PC-9 (cell line): ENCODE measurements at places on chromosomes 16 and 17. TPM values are rescaled to one million over a fixed set of nuclear protein-coding genes. Genes with fewer than 3 reads are reported as not detected.
A peak's percentile ranks its signal among the peaks of the same experiment; 100 is the strongest.

DNA sequence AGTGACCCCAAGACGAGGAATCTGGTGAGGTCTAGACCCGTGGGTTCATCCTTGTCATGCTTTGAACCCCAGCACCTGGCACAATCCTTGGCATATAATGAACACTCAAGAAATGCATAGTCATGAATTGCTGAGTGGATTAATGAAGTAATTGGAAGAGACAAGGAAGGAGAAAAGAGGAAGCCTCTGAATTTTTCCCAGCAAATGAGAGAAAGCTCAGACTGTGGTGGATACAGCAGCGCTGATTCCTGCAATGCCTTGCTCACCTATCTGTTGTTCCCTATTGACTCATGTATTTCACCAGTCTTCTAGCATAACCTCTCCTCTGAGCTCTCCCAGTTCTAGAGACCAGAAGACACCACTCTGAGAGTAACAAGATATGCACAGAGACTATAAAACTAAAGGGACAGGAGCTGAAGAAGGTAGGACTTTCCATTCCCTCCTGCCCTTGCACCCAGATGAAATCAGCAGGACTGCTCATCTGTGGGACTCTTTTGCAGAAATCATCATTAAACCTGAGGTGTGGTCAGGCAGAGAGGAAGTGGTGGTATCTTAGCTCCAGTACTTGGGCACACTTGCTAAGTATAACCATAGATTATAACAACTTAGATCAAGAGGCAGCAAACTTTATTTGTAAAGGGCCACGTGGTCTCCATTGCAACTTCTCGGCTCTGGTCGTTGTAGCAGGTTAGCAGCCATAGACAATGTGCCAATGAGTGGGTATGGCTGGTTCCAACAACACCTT is 102.8 kb downstream of the MAF start:
- no peaks in the 10 kb centered on the region for H3K4me1 ChIP-seq
- no peak for DNase-seq
- H3K36me3 ChIP-seq, result no peaks in the 10 kb centered on the region

DNA sequence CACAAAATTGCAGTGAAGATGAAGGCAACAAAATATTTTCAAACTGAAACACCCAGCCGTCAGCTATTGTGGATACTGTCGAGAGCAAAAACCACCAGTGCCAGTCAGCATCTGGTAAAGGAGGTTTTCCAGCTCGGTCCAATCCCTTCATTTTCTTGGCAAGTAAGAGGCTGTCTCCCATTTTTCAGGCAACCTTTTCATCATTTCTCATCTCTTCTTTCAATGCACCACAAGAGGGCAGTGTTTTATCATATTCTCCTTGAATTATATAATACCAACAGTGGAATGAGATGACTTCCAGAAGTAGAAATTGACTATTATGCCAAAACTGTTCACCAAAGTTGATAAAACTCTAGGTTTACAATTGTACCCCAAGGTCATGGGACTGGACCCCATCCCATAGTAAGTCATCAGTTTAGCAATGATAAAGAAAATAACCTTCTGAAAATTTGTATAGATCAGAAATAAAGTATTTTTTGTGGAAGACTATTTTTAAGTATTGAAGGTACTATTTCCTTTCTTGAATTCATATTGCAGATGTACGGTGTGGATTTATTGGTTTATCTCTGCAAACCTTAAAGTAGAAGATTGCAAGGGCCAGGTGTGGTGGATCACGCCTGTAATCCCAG is 16.8 kb downstream of the NQO1 start:
- H3K4me3 ChIP-seq, result no peak overlapping the region
- H3K27me3 ChIP-seq, result no peaks in the 10 kb centered on the region
- peaks cover 42% of the 10 kb centered on the region for H3K36me3 ChIP-seq
- DNase-seq, result peak; percentile 51
- H3K27ac ChIP-seq, result no peak overlapping the region

DNA sequence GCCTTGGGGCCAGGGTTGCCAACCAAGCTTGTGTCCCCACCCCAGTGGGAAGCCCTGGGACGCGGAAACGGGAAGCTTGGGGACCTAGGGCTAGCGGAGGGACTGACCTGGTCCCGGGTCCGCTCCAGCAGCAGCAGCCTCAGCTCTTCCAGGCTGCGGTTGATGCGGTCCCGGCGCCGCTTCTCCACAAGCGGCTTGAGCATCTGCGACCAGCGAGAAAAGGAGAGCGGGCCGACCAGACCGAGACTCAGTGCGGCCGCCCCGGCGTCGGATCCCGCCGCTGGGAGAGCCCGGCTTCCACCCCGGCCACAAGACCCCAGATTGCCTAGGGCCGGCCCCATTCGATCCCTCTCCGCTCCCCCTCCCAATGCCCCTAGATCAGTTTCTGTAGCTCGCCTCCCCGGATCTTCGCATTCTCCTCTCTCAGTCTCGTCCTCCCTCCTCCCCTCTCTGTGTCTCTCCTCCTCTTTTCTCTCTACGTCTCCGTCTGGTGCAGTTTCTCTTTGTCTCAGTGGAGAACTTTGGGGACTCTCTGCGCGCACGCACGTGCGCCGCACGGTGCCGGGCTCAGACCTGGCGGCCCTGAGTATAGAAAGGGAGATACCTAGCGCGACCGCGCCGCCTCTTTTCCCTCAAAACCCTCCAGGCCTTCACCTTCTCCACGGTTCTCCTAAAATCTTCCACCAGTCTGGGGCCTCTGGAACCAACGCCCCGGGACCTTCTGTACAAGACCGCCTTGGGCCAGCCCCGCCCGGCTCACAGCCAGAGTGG is 797 bp downstream of the HES7 start:
- H3K4me1 ChIP-seq, result peaks cover 16% of the 10 kb centered on the region; the same call in 1 of the 2 replicates
- H3K27me3 ChIP-seq, result no peaks in the 10 kb centered on the region
- DNase-seq, result no peak
- no peaks in the 10 kb centered on the region for H3K36me3 ChIP-seq
- H3K27ac ChIP-seq, result no peak overlapping the region
- peak overlapping the region; percentile 81 for H3K4me3 ChIP-seq

DNA sequence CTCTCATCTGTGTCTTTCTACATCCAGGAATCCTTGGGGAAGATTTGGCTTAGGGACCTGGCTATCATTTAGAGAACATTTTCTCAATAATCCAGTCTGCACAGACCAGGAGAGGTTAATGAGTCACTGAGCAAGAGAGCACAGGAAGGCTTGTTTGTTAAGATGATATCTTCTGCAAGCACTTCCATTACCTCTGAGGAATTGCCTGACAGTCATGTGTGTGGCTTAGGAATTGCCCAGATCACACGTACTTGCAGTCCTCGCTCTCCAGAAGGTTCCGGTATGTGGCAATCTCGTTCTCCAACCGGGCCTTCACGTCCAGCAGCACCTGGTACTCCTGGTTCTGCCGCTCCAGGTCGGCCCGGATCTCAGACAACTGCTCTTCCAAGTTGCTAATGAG is 3.3 kb downstream of the KRT37 start:
- H3K27ac ChIP-seq, result no peak overlapping the region
- no peaks in the 10 kb centered on the region for H3K27me3 ChIP-seq
- peaks cover 57% of the 10 kb centered on the region for H3K4me1 ChIP-seq
- H3K36me3 ChIP-seq, result no peaks in the 10 kb centered on the region
- no peak for DNase-seq
- H3K4me3 ChIP-seq, result no peak overlapping the region

GRCh38 chr17:68197091-68197996 is 50.5 kb upstream of the AMZ2 start:
- DNase-seq, result no peak
- no peak overlapping the region for H3K27ac ChIP-seq
- peak overlapping the region; percentile 52 for H3K4me3 ChIP-seq
- H3K27me3 ChIP-seq, result peaks cover 18% of the 10 kb centered on the region
- peaks cover 14% of the 10 kb centered on the region; the same call in 1 of the 2 replicates for H3K4me1 ChIP-seq

GRCh38 chr17:36544044-36544306 is 744 bp upstream of the GGNBP2 start:
- peak; percentile 35 for DNase-seq
- H3K27ac ChIP-seq, result peak overlapping the region; percentile 81
- peak overlapping the region; percentile 91 for H3K4me3 ChIP-seq
- peaks cover 27% of the 10 kb centered on the region for H3K4me1 ChIP-seq
- H3K36me3 ChIP-seq, result peaks cover 20% of the 10 kb centered on the region

GRCh38 chr17:7380321-7380720 is 568 bp upstream of the TNK1 start:
- H3K4me1 ChIP-seq, result no peaks in the 10 kb centered on the region
- H3K27me3 ChIP-seq, result no peaks in the 10 kb centered on the region
- DNase-seq, result peak; percentile 44
- peak overlapping the region; percentile 78 for H3K4me3 ChIP-seq
- H3K36me3 ChIP-seq, result no peaks in the 10 kb centered on the region

- no peak overlapping the region for H3K4me3 ChIP-seq
- no peak overlapping the region for H3K27ac ChIP-seq
- H3K36me3 ChIP-seq, result peaks cover 13% of the 10 kb centered on the region
- no peaks in the 10 kb centered on the region for H3K4me1 ChIP-seq
- no peak for DNase-seq
These were observed 89.0 kb upstream of the SMURF2 start for GRCh38 chr17:64750891-64751677.

DNA sequence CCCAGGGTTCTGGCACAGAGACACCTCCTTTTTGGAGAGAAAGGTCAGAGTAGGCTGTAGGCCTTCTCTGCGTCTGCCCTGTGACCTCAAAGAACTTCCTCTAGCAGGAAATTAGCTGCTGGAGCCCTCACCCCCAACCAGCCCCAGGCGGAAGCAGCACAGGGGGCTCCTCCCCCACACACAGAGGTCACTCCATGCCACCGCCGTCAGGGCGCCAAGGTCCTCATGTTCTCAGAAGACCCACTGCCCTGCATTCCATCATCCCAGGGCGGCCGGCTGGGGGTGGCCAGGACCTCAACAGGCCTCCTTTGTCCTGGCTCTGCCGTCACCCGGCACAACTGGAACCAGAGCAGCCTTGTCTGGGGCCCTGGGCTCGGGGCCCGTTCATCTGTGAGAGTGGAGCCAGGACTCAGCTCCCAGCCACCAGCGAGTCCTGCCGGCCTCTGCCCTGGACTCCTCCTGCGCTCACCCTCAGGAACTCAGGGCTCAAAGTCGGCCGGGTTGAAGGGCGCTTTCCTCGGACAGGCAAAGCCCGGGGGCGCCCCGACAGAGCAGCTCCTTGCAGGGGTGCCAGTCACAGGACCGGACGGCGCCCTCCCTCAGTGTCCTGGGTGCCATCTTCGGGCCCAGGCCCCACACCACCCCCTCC is 1.2 kb downstream of the TMC6 start:
- H3K4me1 ChIP-seq, result peaks cover 14% of the 10 kb centered on the region
- peak overlapping the region; percentile 81 for H3K4me3 ChIP-seq
- H3K36me3 ChIP-seq, result no peaks in the 10 kb centered on the region
- DNase-seq, result peak; percentile 39

DNA sequence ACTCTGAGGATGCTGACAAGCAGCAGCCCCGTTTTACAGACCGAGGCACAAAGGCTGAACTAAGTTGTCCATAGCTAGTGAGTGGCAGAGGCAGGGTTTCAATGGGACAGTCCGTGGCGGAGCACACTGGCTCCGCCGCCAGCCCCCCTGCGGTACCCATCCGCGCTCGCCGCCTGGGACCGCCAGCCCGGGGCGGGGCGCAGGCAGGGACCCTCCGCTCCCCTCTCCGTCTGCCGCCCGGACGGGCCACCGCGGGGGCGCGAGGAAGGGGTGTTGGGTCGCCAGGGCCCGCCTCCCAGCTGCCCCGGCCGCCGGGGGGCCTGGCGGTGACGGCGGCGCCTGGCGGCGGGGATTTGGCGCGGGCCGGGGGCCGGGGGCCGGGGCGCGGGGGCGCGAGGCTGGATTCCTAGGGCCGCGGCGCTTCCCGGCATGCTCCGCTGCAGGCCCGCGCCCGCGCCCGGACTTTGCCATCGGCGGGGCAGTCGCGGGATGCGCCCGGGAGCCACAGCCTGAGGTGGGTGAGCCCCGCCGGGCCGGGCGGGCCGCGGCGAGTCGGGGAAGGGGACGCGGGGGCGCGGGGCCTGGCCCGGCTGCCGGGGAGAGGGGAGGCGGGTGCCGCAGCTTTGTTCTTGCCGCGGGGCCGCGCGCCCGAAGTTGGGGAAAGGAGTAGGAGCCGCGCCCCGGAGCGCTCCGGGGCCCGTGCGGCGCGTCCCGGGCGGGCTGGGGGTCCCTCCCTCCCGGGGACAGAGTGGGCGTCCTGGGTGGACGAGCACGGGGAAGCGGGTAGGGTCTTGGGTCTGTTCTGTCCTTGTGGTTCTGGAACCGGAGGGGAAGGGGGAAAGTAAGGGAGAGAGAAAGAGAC is at the start of gene TMEM98:
TMEM98 (plus strand) TSS at position 430 of the 862 bp plus-strand sequence. CDS start 3,376 bp downstream, outside the sequence.
- DNase-seq, result no peak
- H3K4me1 ChIP-seq, result no peaks in the 10 kb centered on the region
- H3K27me3 ChIP-seq, result peaks cover 59% of the 10 kb centered on the region
- no peak within 1 kb of the TSS for H3K4me3 ChIP-seq

DNA sequence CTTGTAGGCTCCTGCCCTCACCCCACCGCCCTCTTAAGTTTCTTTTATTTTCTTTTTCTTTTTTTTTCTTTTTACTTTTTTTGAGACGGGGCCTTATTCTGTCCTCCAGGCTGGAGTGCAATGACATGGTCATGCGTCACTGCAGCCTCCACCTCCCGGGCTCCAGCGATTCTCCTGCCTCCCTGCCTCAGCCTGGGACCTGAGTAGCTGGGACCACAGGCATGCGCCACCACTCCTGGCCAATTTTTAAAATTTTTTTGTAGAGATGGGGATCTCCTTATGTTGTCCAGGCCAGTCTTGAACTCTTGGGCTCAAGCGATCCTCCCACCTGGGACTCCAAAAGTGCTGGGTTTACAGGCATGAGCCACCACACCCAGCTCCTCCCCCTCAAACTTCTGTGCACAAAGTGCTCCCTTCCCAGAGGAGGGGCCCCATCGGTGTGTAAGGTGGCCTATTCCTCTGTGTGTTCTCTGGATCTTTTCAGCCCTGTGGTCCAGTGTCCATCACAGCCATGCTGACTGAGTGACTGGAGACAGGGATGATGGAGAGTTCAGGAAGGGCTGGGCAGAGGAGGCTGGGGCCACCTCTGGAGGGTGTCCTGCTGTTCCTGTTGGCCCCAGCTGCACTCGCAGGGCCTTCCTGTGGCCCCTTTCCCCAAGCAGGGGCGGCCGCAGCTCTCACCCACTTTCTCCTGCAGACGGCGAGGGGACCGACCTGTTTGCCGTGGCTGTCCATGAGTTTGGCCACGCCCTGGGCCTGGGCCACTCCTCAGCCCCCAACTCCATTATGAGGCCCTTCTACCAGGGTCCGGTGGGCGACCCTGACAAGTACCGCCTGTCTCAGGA is 8.9 kb upstream of the IL32 start:
- H3K36me3 ChIP-seq, result no peaks in the 10 kb centered on the region
- H3K4me1 ChIP-seq, result peaks cover 10% of the 10 kb centered on the region; the same call in 1 of the 2 replicates
- no peak overlapping the region for H3K27ac ChIP-seq

CARD14 gene
- total RNA-seq, result 15.7 and 16.5 TPM in 2 replicates

RPL26 gene
- total RNA-seq, result 2,320 and 2,519 TPM in 2 replicates

NSMCE1 gene
- 114 and 121 TPM in 2 replicates for total RNA-seq

TM4SF5 gene
- not detected in 2 replicates for total RNA-seq

CD300LG gene
- total RNA-seq, result not detected in 2 replicates

AOC2 gene
- 3.7 TPM in 2 replicates for total RNA-seq

MFAP4 gene
- not detected in 2 replicates for total RNA-seq
